ENCODE measurements at places on chromosomes 7 and 10. TPM values are rescaled to one million over a fixed set of nuclear protein-coding genes. Genes with fewer than 3 reads are reported as not detected.

Gene PPA1
- 351 TPM for total RNA-seq

Gene CFAP70
- total RNA-seq: 0.82 TPM

Gene FKBP6
- total RNA-seq: not detected

Gene SH2D4B
- total RNA-seq: 1.2 TPM

Gene OR6B1
- total RNA-seq: not detected

DNA sequence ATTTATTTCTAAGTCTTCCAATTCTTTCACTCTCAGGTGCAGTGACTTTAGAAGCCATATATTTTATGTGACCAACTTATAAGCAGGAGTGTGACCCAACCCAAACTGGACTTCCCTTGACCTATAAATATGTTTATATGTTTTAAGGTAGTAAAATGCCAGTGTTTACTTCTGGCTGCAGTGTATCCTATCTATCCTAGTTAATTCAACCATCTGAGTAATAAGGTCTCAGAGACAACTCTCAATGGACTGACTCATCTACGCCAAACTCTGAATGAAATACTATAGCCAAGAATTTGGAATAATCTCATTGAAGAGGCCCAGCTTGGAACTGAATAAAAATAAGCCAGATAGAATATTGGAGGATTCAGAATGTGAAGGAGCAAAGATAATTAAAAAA, 544.5 kb upstream of the SORCS1 start:
- no peak for DNase-seq

GRCh38 chr10:16944402-16944801, 127.2 kb upstream of the RSU1 start:
- no peak for DNase-seq

- DNase-seq: no peak
These were observed 152.1 kb downstream of the HIBADH start for GRCh38 chr7:27510541-27510940.

All from frontal cortex (tissue), 4 donors.